ENCODE measurements at places on chromosomes 3 and 15.

GRCh38 chr3:188198001-188198400 is 44.0 kb downstream of the LPP start:
- no peak for DNase-seq

DNA sequence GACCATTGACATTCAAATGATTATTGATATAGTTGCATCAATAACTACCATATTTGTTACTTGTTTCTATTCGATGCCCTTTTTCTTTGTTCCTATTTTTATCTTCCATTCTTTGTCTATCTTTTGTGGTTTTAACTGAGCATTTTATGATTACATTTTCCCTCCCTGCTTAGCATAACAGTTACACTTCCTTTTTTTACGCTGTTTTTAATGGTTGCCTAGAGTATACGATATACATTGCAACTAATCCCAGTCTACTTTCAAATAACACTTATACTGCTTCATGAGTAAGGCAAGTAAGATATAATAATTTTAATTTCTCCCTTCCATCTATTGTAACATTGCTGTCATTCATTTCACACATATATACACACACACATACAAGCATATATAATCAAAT is 26.3 kb downstream of the COL6A6 start:
- no peak for DNase-seq

GRCh38 chr3:10194328-10195071 is 29.8 kb downstream of the IRAK2 start:
- DNase-seq, result peak; percentile 82

- no peak for DNase-seq
Observed at GRCh38 chr3:142117056-142117851, 32.1 kb downstream of the TFDP2 start.

- DNase-seq, result no peak
Observed at GRCh38 chr3:112619295-112619694, 21.6 kb downstream of the CCDC80 start.

DNA sequence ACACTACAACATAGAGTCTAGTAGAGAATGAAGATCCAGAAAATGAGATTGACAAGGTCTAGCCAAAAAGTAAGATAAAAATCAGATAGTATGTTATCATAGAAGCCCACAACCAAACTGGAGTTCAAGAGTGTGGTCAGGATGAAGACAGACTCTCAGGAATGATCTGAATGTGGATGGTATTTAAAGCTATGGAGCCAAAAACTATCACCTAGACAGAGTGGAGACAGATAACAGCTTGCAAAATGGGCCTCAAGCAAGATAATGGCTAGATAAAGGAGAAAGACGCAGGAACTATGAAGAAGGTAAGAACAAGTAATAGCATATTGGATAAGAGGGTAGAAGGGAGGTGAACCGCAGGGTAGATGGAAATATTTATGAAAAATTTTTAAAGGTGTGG is 35.4 kb downstream of the ZMAT3 start:
- no peak for DNase-seq

DNA sequence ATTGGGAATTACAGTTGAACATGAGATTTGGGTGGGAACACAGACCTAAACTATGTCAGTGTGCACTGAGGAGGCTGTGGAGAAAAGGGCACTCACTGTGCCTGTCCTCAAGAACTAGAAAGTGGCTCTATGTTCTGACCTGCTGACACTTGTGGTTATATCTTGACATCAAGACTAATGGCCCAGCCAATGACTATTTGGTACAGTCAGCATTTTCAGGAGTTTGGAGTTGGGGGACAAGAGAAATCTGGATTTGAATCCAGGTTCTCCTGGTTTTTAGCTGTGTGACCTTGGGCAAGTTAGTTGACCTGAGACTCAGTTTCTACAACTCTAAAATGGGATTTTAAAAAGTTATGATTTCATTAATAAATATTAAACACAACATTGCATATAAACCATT is 647.0 kb upstream of the CFAP20DC start:
- DNase-seq, result no peak

GRCh38 chr15:94070356-94071295 is 160.7 kb upstream of the MCTP2 start:
- peak; percentile 9 for DNase-seq

- DNase-seq, result no peak
Observed at GRCh38 chr3:174620138-174620537, 239.0 kb upstream of the NAALADL2 start.

GRCh38 chr15:69017978-69018377 is 3.5 kb downstream of the NOX5 start:
- no peak for DNase-seq

DNA sequence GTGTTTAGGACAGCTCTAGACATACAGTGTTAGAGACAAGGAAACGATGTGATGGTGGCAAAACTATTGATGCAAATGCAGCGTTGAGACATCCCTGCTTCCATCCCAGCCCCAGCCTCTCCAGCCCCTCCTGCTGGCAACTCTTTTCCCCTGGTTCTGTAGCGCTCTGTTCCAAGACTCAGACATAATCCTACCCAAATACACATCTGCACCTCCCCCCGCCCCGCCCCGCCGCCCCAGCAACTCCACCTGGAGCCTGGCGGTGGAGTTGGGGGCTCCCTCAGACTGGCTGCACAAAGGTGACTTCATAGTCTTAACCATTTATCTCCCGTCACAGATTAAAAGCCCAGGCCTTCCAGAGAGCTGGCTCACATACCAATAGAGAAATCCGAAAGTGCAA is 7.2 kb upstream of the SEC22A start:
- no peak for DNase-seq

Data from activated CD8-positive, alpha-beta T cell treated with anti-CD3 and anti-CD28 coated beads for 36 hours (primary cell).